ENCODE measurements at places on chromosomes 6 and 20. TPM values are rescaled to one million over a fixed set of nuclear protein-coding genes. Genes with fewer than 3 reads are reported as not detected.

DNA sequence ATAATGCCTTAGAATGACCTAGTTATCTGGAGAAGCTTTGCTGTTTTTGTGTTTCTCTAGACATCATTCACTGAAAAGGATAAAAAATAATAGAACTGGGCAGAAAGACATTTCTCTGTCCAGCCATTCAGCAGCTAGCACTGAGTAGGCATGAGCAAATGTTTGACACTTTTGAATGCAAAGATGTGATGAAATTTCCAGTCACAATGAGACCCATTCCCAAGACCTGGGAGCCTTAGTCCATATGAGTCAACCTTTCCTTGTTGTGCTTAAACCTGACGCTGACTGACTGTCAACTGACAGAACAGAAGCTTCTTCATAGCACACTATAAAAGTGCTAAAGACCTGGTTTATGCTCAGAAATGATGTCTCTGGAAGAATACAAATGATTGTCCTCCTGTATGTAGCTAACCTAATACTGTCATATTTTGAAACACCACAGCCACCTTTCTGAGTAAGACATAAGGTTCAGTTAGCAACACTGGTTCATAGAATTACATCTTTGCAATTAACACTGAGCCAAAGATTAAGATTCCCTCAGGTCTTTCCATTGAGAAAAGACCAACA, 17.1 kb downstream of the RALGAPA2 start:
- no peak for DNase-seq
- peaks cover 18% of the 10 kb centered on the region for H3K4me1 ChIP-seq
- no peak overlapping the region for H3K27ac ChIP-seq
- H3K27me3 ChIP-seq, result no peaks in the 10 kb centered on the region
- H3K36me3 ChIP-seq, result no peaks in the 10 kb centered on the region
- no peak overlapping the region for H3K4me3 ChIP-seq

Gene LHFPL5
- polyA plus RNA-seq, result not detected

GRCh38 chr6:63188828-63189227, 22.4 kb upstream of the FKBP1C start:
- H3K27me3 ChIP-seq, result no peaks in the 10 kb centered on the region
- no peaks in the 10 kb centered on the region for H3K36me3 ChIP-seq
- H3K4me1 ChIP-seq, result no peaks in the 10 kb centered on the region
- H3K27ac ChIP-seq, result no peak overlapping the region
- no peak for DNase-seq
- no peak overlapping the region for H3K4me3 ChIP-seq

Gene SLC22A7
- 0.08 TPM for polyA plus RNA-seq

Gene ZSCAN9
- polyA plus RNA-seq, result 9.8 TPM

Gene ETV7
- polyA plus RNA-seq, result 1.1 TPM

DNA sequence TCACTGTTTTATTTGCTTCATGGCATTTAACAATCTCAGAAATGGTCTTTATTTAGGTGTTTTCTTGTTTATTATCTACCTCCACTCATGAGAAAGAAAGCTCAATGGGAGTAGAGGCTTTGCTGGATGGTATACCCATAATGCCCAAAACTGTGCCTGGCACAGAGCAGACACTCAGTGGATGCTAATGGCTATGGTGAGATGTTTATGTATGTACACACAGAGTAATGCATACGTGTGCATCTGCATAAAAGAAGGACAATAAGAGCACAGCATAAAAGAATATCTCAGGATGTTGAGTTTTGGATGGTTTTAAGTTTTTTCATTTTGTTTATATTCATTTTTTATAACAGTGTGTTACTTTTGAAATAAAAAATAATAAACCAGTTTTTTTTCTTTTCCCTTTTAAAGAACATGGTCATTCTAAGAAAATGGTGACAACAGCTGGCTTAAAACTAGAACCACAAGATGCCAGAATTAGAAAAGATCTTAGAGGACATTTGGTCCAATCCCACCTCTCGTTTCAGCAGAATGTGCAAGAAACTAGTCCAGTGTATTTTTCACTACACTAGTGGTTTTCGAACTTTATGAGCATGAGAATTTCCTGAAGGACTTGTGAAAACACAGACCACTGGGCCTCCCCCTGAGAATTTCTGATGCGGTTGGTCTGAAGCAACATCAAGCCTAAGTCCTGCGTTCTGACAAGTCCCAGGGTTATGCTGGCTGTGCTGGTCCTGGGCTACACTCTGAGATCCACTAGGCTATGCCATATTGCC, 131.9 kb downstream of the FYN start:
- DNase-seq, result peak; percentile 94
- no peaks in the 10 kb centered on the region for H3K27me3 ChIP-seq
- peaks cover 64% of the 10 kb centered on the region for H3K4me1 ChIP-seq
- H3K36me3 ChIP-seq, result peaks cover 22% of the 10 kb centered on the region
- peak overlapping the region; percentile 93 for H3K27ac ChIP-seq
- no peak overlapping the region for H3K4me3 ChIP-seq

Gene HCK
- polyA plus RNA-seq, result 17.2 TPM

- no peaks in the 10 kb centered on the region for H3K4me1 ChIP-seq
- no peaks in the 10 kb centered on the region for H3K36me3 ChIP-seq
- H3K27me3 ChIP-seq, result no peaks in the 10 kb centered on the region
- DNase-seq, result no peak
- H3K27ac ChIP-seq, result no peak overlapping the region
Observed at GRCh38 chr6:20153194-20153593, 59.1 kb downstream of the MBOAT1 start.

Gene AVP
- not detected for polyA plus RNA-seq

Measured in GM12878 (cell line).